Activated CD8-positive, alpha-beta T cell treated with anti-CD3 and anti-CD28 coated beads, Interleukin-2, amount 10 ng/mL, durations not matched to agents 7 days and 5 days (primary cell): ENCODE measurements at places on chromosomes 16 and 17.
A peak's percentile ranks its signal among the peaks of the same experiment; 100 is the strongest.

- no peak for DNase-seq
- H3K27ac ChIP-seq: no peak overlapping the region
- no peaks in the 10 kb centered on the region for H3K27me3 ChIP-seq
- no peak overlapping the region for H3K4me3 ChIP-seq
Measured at GRCh38 chr17:33528846-33529245, 235.8 kb upstream of the ASIC2 start.

DNA sequence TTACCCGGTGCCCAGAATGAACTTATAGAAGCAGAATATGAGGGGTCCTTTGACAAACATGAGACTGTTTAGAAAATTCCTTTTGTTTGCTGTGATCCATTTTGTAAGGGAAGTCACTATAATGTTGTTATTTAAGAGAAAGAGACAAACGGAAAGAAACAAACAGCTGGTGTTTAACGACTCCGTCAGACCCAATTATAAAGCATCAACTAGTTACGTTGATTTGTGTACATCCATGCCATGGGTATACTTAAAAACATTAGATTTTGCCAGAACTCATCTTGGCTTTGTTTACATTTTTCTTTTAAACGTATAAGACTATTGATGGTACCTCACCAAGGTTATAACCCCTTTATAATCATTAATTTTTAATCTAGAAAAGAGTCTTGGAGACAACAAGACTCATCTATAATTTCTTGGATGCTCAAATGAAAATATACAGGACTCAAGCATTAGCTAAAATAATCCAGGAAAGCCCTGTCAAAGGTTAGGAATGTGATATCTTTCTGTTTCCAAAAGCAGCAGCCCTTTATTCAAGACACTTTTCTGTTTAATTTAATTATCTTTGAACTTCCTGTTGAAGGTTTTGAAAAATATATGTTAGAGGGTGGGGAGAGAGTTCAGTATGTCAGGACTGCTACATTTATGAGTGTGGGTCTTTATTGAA, 331.7 kb downstream of the WWOX start:
- no peaks in the 10 kb centered on the region for H3K27me3 ChIP-seq
- H3K36me3 ChIP-seq: peaks cover 20% of the 10 kb centered on the region
- no peak overlapping the region for H3K4me3 ChIP-seq

DNA sequence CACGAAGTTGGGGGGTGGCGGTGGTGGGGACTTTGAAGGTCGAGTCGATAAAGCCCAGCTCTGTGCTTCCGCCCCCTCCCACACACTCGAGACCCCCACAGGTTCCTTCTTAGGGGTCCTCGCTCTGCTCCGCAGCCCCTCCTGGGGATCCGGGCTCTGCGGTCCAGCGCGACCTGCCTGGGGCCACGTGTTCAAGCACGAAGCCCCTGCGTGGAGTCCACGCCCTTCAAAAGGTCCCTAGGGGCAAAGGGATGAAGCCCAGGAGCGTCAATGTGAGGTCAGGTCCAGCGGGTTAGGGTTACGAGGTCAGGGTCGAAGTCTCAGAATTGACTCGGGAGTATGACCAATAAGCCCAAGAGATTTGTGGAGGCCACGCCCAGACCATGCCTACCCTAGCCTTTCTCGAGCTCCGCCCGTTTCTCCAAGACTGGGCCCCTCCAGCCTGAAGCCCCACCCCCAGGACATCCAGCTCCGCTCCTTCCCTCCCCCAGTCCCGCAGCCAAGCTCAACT, 786 bp upstream of the CACNA1G start:
- H3K36me3 ChIP-seq: no peaks in the 10 kb centered on the region
- DNase-seq: peak; percentile 48
- H3K27ac ChIP-seq: no peak overlapping the region
- peaks cover 53% of the 10 kb centered on the region for H3K27me3 ChIP-seq
- peak overlapping the region; percentile 56 for H3K4me3 ChIP-seq
- peaks cover 17% of the 10 kb centered on the region for H3K4me1 ChIP-seq

- no peak overlapping the region for H3K4me3 ChIP-seq
- peak overlapping the region; percentile 23 for H3K27ac ChIP-seq
- DNase-seq: no peak
- H3K27me3 ChIP-seq: no peaks in the 10 kb centered on the region
Measured at GRCh38 chr17:63639125-63639524, 16.9 kb downstream of the MAP3K3 start.

DNA sequence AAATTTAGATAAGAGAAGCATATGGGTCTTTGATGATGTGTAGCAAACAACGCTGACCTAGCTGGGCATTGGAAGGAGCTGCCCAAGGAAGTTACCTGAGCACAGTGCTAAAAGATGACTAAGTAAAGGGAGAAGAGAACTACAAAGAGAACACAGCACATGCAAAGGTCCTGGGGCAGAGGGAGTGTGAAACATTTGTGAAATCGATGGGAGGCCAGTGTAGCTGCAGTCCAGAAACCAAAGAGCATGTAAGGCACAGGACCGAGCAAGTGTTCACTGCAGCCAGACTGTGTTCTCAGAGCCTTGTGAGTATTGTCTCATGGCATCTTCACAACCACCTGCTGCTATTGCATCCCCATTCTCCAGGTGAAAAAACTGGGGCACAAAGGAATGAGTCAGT, 44.9 kb downstream of the ARHGAP27 start:
- H3K27ac ChIP-seq: no peak overlapping the region
- H3K27me3 ChIP-seq: peaks cover 10% of the 10 kb centered on the region
- no peaks in the 10 kb centered on the region for H3K36me3 ChIP-seq
- H3K4me1 ChIP-seq: peaks cover 39% of the 10 kb centered on the region
- no peak overlapping the region for H3K4me3 ChIP-seq
- DNase-seq: no peak

DNA sequence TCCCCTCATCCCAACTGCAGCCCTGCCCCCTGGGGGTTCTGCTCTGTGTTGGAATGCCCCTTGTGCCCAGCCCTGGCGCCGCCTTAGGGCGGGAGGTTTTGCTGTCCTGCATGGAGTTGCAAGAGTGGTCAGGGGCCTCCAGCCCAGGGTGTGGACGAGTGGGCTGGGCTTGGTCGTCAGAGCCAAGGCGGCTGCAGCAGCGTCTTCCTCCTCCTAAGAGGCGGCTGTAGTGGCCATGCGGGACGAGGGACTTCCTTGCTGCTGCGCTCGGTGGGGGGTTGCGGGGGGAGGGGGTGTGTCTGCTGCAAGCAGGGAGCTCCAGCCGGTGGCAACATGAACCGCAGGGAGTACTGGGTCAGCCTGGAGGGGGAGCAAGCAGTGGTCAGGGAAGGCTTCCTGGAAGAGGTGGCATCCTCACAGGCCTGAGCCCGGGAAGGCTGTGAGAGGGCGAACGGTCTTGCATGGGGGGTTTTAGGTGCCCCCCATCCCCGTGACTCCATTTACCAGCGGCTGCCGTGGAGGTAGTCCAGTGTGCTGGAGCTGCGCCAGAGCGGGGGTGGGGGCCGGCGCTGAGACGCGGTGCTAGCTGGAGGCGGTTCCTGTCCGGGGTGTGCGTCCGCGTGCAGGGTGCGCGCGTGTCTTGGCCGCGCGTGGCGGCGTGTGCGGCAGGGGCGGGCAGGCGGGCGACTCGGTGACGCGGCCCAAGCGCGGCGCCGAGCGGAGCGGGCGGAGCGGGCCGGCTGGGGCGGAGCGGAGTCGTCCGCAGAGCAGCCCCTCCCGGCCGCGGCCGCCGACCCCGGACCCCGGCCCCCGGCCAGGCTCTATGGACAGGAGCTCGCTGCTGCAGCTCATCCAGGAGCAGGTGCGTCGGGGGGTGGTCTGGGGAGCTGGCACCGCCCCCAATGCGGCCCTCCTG, at the start of gene RHBDL1:
Gene RHBDL1 (plus strand): TSS at position 704 of the 916 bp plus-strand sequence. CDS start 120 bp downstream, at position 824.
- H3K4me3 ChIP-seq: no peak within 1 kb of the TSS
- H3K27ac ChIP-seq: no peak within 1 kb of the TSS
- DNase-seq: no peak
- H3K36me3 ChIP-seq: peaks cover 10% of the 10 kb centered on the region
- H3K4me1 ChIP-seq: peaks cover 13% of the 10 kb centered on the region

- H3K4me1 ChIP-seq: no peaks in the 10 kb centered on the region
- peaks cover 41% of the 10 kb centered on the region for H3K36me3 ChIP-seq
- no peak for DNase-seq
- H3K4me3 ChIP-seq: no peak overlapping the region
- H3K27me3 ChIP-seq: no peaks in the 10 kb centered on the region
Measured at GRCh38 chr17:16623282-16623681, 30.4 kb downstream of the ZNF624 start.

GRCh38 chr17:77556383-77557061, 402.0 kb upstream of the TNRC6C start:
- H3K4me3 ChIP-seq: no peak overlapping the region
- H3K27ac ChIP-seq: no peak overlapping the region
- no peaks in the 10 kb centered on the region for H3K4me1 ChIP-seq
- DNase-seq: no peak
- peaks cover 16% of the 10 kb centered on the region for H3K27me3 ChIP-seq

GRCh38 chr17:82548681-82549303, 29.3 kb downstream of the FOXK2 start:
- H3K27me3 ChIP-seq: no peaks in the 10 kb centered on the region
- DNase-seq: no peak
- H3K27ac ChIP-seq: no peak overlapping the region
- no peaks in the 10 kb centered on the region for H3K36me3 ChIP-seq

- peak; percentile 67 for DNase-seq
- H3K27ac ChIP-seq: peak overlapping the region; percentile 93
- H3K36me3 ChIP-seq: peaks cover 6% of the 10 kb centered on the region
- H3K4me1 ChIP-seq: peaks cover 35% of the 10 kb centered on the region
Measured at GRCh38 chr16:85553436-85554113, 59.5 kb upstream of the GSE1 start.

GRCh38 chr16:11677959-11678881, 10.0 kb downstream of the SNN start:
- H3K27me3 ChIP-seq: no peaks in the 10 kb centered on the region
- peaks cover 65% of the 10 kb centered on the region for H3K36me3 ChIP-seq

DNA sequence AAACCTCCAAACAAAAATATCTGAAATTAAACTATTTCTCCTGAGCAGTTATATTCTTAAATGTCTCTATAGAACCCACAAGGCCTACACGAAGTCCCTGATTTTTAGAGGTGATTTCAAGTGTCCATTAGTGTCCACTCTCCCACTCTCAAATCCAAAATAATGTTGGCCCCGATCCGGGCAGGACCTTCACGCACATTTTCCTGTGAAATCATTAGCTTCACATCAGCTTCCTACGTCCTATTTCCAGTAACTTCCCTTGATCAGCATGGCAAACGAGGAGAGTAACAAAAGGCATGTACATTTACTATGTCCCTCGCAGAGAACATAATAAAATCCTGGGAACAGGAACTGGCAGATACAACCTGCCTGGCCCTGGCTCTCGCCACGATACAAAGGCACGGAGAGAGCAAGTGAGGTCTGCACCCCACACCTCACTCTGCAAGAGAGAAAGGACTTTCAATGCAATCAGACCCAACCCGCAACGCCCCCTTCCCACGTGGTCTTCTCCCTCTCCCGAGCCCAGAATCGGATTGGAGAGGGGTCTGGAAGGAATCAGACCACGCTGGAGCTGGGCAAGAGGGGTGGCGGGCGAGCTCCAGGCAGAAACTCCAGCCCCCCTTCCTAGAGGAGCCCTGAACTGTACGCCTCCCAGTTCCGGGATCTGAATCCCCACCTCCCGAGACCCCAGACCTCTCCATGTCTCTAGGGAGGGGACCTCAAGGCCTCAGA, 17.5 kb upstream of the C17orf78 start:
- no peaks in the 10 kb centered on the region for H3K27me3 ChIP-seq
- H3K4me3 ChIP-seq: peak overlapping the region; percentile 88
- peaks cover 5% of the 10 kb centered on the region for H3K36me3 ChIP-seq
- peak overlapping the region; percentile 81 for H3K27ac ChIP-seq
- DNase-seq: peak; percentile 57

GRCh38 chr17:7130621-7131422, 16.2 kb upstream of the ASGR2 start:
- H3K4me1 ChIP-seq: peaks cover 11% of the 10 kb centered on the region
- no peak overlapping the region for H3K4me3 ChIP-seq
- peaks cover 10% of the 10 kb centered on the region for H3K27me3 ChIP-seq

- peaks cover 34% of the 10 kb centered on the region for H3K27me3 ChIP-seq
- peaks cover 5% of the 10 kb centered on the region for H3K36me3 ChIP-seq
- no peak for DNase-seq
- H3K4me1 ChIP-seq: peaks cover 5% of the 10 kb centered on the region
Measured at GRCh38 chr17:27376637-27377547, 79.4 kb upstream of the KSR1 start.

GRCh38 chr16:83023640-83024039, 396.9 kb downstream of the CDH13 start:
- no peaks in the 10 kb centered on the region for H3K27me3 ChIP-seq
- H3K4me1 ChIP-seq: no peaks in the 10 kb centered on the region
- DNase-seq: no peak
- no peaks in the 10 kb centered on the region for H3K36me3 ChIP-seq
- H3K4me3 ChIP-seq: no peak overlapping the region

DNA sequence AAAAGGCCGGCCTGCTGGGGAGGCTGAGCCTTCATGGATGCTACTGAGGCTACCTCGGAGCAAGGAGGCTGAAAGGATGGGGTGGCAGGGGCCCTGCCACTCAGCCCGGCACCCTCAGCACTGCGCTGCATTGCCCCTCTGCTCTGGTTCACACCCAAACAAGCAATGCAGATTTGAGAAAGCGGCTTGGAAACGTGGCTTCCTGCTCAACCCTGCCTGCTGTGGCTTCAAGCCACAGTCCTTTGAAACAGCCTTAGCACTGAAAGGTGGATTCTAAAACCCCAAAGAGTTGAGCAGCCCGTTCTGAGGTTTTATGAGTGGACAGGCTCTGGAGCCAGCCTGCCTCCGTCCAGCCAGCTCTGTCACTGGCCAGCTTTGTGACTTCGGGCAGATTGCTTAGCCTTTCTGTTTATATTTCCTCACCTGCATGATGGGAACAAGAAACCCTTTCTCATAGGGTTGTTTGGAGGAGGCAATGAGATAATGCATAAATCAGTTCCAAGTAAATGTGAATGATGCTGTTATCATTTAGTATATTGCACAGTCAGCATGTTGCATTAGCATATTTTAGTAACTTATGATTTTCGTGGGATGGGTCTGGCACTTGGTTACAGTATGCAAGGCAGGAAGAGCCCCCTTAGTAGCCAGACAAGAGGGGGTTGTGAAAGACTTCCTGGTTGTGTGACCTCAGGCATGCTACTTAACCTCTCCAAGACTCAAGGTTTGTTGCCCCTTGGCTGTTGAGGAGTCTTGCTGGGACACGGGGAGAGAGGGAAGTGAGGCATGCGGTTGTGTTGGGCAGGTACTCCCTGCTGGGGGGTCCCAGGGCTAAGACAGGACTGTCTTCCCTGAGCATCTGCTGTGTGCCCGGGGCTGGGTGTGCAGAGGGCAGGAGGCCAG, 23.6 kb downstream of the CRISPLD2 start:
- H3K27me3 ChIP-seq: peaks cover 28% of the 10 kb centered on the region
- H3K4me3 ChIP-seq: no peak overlapping the region
- no peak overlapping the region for H3K27ac ChIP-seq

- DNase-seq: peak; percentile 89
- H3K27ac ChIP-seq: peak within 1 kb of the TSS; percentile 56
- peaks cover 3% of the 10 kb centered on the region for H3K36me3 ChIP-seq
- H3K4me1 ChIP-seq: peaks cover 12% of the 10 kb centered on the region
- peaks cover 11% of the 10 kb centered on the region for H3K27me3 ChIP-seq
- peak within 1 kb of the TSS; percentile 81 for H3K4me3 ChIP-seq
Measured at GRCh38 chr17:16653367-16654041, at the start of gene ZNF624. TSS of gene ZNF624 (minus strand) at chr17:16653850.
